ENCODE measurements at places on chromosomes 6 and 20.

- DNase-seq = no peak
These were observed 4.6 kb upstream of the NAA20 start for GRCh38 chr20:20012541-20012940.

- no peak for DNase-seq
These were observed 14.6 kb downstream of the TXLNB start for GRCh38 chr6:139277161-139277560.

DNA sequence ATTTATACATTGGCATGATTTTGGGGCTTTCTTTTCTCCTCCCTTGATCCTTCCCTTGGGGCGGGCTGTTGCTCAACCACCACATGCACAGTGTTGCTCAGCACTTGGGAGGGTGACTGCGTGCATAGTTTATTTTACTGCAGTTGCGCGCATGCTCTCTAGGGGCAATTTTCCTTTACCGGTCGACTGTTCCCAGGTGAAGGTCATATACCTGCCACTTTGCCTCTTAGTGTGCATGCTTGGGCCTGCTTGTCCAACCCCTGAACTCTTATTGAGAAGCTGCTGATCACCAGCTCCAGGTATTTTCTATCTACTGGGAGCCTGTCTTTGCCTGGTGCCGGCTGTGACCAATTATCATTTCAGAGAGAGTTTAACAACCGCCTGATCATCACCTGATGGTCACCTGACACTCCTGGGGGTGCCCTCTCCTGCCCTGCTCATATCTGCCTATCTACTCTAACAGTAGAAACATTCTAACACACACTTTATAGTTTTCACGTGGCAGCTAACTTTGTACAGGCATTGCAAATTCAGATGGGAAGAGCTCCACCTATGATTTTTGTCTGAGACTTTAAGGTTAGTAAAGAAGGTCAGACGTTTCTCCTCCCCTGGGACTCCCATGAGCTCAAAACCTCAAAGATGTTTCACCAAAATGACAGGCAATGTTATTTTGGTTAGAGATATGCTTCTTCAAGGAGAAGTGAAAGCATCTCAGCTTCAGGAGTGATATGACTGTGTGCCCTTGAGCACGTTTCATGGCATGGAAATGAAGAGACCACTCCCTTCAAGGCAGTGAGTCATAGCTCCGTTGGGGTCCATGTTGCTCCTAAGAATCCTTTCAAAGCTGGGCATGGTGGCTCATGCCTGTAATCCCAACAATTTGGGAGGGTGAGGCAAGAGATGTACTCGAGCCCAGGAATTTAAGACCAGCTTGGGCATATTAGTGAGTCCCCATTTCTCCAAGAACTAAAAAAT lies 227.5 kb upstream of the MYLIP start:
- no peak for DNase-seq

GRCh38 chr6:3045369-3045768 lies 22.9 kb upstream of the RIPK1 start:
- no peak for DNase-seq

DNA sequence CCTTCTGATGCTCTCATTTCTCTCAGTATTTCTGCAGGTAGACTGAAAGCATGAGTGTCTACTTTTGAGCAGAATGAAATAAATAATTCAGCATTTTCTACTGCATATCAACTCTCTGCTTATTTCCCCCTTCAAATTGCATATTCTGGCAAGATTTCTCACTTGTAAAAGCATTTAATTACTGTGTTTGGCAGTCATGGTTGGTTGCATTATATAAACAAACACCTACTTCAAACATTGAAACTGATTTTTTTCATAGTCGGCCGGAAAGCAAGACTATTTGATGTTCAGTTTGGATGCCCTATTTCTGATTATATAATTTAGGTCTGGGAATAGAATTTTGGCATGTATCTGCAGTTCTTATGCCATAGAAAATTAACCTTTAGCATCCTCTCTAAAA lies 73.1 kb downstream of the PLEKHG1 start:
- no peak for DNase-seq

DNA sequence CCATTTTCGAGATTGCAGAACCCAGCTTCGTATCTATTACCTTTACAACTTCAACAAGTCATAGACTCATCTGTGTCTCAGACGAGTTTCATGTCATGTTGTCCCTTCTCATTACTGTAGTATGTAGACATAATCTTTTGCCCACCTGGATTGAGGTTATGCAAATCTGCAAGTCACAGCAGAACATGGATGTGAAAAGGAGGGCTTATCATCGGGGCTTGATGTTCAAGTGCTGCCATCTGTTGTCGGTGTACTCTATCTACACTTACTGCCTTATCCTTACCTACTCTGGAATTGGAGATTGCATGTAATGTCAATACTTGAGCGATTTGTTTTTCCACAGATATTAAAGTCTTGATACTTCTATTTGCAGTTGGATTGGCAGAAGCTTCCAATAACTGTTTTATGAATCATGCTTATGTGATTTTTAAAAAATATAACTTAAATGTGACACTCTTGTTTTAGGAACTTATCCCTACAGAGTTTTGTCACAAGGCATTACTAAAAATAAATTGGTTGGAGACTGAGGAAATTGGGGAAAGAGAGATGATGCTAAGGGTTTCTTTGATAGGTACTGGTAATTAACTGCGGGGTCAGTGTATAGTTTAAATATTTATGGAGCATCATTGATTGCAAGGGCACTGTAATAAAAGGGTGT lies 3.0 kb upstream of the GOPC start:
- DNase-seq = no peak

DNA sequence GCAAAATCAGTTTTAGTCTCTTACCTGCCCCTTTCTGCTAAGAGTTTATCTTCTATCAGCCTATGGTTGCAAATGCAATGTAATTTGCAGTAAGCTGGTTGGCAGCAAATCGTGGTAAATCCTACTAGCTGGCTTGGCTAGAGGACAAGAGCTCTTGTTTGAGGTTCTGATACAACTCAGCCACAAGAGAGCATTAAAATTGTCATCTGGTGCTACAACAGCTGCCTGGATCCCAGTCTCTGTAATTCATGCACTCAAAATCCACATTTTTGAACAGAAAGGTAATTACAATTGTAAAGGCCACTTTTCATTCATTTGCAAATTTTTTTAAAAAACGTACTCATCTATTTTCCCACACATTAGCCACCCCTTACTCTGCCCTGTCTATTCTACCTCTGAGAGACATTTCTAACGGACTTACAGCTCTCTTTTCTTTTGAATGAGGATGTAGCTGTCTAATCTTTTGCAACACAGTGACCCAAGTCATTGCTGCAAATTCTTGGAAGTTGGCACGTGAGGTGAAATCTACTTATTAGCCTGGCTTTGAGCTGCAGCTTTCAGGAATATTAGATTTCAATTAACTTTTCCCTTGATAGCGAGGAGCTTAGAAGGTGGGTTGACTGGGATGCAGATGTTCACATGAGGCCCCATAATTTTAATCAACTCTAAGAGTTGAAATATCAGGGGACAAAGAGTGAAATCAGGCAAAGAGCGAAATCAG lies 54.0 kb upstream of the FAM184A start:
- no peak for DNase-seq

DNA sequence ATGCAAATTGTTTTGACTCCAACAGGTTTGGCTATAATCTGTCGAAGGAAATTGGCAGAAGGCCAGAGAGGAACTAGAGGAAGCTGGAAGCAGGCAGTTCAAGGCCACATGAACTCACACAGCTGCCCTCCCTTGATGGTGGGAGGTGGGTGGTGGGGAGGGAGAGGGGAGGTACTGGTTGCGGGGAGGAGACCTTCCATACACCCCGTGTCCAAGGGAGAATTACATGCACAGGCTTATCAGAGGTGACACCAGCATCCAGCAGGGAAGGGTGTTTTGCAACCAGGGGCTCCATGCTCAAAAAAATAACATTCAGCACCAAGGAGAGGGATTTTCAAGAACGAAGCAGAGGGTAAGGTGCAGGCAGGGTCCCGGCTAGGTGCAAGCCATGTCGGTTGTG lies 9.1 kb downstream of the PRND start:
- no peak for DNase-seq

DNA sequence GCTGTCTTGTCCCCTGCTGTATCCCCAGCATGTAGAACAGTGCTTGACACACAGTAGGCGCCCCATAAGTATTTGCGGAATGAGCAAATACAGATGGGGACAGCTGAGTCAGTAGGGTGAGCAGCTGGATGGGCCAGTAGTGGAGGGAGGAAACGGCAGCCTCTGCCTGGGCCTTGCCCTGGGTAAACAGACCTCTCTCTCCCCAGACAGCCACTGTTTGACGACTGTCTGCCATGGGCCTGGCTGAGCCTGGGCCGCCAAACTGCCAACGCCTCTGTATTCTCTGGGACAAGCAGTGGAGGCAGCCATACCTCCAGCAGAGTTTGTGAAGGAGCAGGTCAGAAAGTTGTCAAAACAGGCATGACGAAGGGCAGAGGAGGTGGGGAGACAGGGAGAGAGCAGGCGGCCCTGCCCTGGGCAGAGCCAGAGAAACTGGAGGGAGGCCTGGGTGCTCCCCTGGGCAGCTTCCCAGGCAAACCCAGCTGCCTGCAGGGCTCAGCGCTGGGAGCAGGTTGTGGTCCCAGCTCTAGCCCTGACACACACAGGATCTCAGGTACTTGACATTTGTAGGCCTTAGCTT lies 15.2 kb downstream of the HNF4A start:
- no peak for DNase-seq

DNA sequence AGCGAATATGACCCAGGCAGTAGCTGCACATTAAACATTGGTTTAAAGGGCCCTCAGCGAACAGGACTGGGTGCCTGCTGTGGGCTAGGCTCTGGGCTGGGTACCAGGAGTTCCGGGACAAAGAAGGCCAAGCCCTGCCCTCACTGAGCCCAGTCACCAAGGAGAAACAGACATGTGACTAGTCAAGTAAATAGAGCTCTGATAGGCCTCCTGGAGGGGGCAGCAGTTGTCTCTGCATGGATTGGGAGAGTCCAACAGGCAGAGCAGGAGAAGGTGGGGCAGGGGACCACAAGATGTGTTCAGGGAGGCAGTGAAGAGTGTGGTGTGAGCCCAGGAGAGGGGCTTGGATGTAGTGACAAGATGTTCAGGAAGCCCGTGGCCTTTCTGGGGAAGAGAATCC lies 3.1 kb downstream of the HM13 start:
- peak; percentile 54 for DNase-seq

DNA sequence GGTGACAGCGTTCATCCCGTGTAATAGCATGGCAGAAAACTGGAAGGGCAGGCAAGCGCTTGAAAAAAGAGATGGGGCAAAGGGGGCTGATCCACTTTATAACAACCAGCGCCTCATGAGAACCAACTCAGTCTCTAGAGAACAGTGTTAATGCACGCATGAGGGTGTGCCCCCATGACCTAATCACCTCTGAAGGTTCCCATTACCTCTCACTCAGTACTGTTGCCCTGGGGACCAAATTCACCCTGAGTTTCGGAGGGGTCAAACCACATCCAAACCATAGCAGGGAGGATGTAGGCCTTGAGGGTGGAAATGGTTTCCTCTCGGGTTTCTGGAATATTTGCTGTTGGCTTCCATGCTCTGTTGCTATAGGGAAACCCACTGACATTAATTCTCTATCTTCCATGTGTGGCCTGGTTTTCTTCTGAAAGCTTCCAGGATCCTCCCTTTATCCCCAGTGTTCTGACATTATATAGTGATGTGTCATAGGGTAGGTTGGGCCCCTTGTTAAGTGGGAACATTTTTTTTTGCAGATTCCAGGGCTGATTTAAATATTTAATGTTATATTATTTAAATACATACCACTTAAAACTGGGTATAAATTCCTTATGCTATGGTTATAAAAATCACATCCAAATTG lies 65.2 kb downstream of the PPP1R14C start:
- DNase-seq = no peak

- no peak for DNase-seq
These were observed 102.6 kb upstream of the TNFAIP3 start for GRCh38 chr6:137764464-137764863.

DNA sequence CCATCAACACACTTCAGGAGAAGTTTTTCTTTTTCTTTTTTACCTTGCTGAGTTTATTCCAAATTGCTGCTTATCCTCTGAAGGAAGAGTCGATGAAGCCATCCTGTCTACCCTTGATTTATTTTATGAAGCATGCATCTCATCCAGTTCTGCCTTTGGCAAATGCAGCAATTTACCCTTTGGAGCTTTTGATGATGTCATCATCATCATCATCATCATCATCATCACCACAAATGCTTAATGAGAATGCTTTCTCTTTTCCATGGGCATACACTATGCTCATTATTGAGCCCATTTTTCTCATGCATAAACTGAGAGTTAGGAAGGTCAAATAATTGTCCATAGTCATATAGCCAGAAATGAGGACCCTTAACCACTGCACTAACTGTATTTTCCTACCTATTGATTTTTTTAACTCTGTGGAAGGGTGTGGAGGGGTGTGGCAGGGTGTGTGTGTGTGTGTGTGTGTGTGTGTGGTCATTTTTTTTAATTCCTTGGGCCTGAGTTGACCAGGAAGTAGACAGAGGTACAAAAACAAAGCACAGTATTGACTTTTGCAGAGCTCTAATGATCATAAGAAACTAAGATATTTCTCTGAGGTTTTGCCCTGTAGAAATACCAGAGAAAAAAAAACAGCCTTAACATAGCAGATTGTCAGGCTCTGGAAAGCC lies 82.8 kb downstream of the COL9A1 start:
- no peak for DNase-seq

DNA sequence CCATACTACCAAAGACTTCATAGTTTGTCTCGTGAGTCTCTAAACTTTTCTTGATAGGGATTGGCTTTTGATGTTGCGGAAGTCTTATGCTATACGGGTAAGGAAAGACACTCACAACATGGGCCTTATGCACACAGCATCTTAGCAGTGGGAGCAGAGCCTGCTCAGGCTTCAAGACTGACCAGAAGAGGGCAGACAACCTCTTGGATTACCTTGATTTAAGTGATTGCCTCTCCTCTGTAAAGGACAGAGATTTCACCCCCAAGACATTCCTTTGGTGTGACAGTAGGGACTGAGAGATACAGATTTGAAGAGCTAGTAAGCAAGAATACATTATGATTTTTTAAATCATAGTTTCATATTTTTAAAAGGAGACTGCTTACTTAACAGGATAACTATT lies 71.0 kb upstream of the SAMD3 start:
- peak; percentile 49 for DNase-seq

GRCh38 chr20:23023621-23024177 lies 11.4 kb upstream of the SSTR4 start:
- DNase-seq = peak; percentile 51

GRCh38 chr6:150987855-150988464 lies 122.5 kb downstream of the MTHFD1L start:
- no peak for DNase-seq

DNA sequence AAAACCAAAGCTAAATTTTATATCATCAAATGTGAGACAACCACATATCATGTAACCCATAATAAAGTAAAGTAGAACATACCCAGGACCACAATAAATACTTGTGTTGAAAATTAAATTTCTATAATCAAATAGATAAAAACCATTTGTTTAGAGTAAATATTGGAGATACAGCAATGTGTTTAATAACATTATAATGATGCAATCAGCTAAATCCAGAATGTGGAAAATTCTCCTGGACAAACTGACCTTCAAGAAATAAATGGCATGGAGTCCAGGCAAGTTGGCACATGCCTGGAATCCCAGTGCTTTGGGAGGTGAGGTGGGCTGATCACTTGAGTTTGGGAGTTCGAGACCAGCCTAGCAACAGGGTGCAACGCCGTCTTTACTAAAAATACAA lies 84.0 kb downstream of the GPX5 start:
- DNase-seq = no peak
